ENCODE measurements at places on chromosomes 12 and 14.

GRCh38 chr14:24179961-24180796 is 8.3 kb downstream of the REC8 start:
- DNase-seq: no peak

- no peak for DNase-seq
Measured at GRCh38 chr14:65179918-65180724, 77.8 kb upstream of the MAX start.

DNA sequence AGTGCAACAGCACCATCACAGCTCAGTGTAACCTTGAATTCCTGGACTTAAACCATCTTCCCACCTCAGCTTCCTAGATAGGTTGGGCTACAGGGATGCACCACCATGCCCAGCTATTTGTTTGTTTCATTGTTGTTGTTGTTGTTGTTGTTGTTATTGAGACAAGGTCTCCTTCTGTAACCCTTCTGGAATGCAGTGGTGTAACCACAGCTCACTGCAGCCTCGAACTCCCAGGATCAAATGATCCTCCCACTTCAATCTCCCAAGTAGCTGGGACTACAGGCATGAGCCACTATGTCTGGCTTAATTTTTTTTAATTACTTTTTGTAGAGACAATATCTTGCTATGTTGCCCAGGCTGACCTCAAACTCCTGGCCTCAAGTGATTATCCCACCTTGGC is 1.2 kb upstream of the NEMP1 start:
- DNase-seq: no peak

GRCh38 chr14:89336338-89336737 is 80.7 kb downstream of the FOXN3 start:
- DNase-seq: no peak

DNA sequence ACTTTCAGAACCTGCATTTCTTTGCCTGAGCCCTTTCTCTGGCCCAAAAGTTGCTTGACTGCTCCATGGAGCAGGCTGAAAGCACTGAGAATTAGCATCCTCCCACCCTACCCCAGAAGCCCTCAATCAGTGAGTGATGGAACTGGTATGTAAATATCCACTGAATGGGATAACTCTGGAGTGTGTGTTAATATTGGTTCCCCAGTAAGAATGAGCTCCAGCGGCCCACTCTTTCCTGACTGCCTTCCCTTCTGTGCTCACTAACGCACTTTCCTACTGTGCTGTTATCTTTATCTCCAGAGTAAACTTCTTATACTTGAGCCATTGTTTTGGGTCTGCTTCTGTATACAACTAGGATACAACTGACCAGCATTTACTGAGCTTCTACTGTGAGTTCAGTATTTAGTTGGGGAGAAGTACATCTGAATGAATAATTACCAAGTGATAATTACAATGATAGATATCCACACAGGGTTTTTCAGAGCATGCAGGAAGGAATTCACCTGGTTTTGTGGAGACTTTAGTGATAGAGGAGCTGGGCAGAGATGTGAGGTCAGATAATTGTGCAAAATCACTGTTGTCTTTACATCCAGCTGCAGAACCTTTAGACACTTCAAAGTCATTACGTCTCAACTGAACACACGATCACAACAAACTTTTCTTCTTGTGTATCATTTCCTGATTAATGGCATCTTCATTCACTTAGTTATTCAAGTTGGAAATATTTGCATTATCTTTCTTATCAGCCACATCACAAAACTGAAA is 149.2 kb upstream of the BTG1 start:
- DNase-seq: no peak

DNA sequence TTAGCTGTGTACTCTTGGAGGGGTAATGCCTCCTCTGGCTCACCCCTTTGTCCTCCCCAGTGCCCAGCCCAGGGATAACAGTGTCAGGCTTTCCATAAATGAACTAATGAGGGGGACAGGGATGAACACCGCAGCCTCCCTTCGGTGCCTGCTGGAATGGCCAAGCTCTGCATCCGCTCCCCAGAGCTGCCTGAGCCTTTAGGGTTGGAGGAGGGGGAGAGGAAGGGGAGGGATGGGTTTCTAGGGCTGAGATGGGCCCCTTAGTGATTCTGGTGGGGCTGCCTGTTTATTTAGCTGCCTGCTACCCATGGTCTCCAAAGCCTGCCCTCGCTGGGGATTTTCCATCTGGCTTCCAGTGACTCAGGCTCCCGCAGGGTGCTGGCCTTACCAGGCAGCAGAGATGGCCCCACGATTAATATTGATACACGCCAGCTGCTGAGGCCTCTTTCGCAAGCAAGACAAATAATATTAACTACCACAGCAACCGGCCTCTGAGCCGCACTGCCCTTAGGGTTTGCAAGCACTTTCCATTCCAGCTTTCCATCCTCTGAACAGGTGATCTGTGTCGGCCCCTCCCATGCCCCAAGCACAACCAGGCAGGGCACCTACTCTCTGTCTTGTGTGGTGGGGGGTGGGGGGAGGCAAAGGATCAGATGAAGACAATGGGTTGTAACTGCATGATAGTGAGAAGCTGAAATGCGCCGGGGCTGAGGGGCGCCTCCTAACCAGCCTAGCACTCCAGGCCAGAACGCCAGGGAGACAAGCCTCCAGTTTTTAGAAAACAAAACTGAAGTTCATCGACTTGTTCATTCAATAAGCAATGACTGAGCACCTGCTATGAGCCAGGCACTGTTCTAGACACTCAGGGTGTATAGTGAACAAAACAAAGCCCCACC is 56.7 kb downstream of the C14orf132 start:
- peak; percentile 76 for DNase-seq

- DNase-seq: no peak
Measured at GRCh38 chr14:52146504-52146903, 77.6 kb upstream of the NID2 start.

- DNase-seq: no peak
Measured at GRCh38 chr12:39986674-39987073, 119.2 kb downstream of the SLC2A13 start.

- DNase-seq: peak; percentile 85
Measured at GRCh38 chr12:120528861-120529525, at the start of gene COQ5. COQ5 (minus strand) TSS chr12:120529158; CDS start chr12:120529141, 17 bp downstream.

- no peak for DNase-seq
Measured at GRCh38 chr14:55120571-55121495, 8.2 kb upstream of the LGALS3 start.

DNA sequence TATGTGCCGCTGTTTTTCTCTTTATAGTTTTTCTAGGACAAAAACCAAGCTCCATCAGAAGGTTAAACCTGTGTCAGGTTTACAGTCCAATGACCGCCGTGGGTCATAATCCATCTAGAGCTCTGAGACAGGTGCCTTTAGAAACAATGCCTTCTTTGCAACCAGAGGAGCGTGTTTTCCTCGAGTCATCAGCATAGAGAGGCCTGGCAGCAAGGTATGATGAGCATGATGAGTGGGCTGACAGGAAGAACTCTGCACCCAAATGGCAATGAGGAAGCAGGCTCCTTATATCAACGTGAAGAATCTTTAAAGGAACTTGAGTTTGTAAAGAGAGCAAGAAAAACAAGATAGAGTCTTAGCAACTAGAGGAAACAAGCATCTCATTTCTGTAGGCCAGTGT is 60.5 kb upstream of the NUDT4 start:
- DNase-seq: no peak

- DNase-seq: no peak
Measured at GRCh38 chr14:100904307-100905087, 975 bp upstream of the RTL1 start.

DNA sequence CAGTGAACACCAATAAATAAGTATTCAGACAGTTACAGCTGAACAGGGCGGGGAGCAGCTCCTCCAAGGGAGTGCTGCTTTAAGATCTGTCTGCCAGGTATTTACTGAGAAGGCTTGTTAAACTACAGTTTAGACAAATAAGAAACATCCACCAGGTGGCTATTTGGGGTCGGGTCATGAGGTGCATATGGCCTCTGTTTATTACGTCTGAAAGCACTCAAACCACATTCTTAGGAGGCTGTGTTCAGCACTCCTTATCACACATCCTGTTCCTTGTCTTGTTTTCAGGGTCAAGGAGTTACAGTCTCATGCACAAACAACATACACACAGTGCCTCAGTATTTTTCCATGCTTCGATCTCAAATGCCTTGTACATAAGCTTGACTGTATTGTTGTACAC is 78.8 kb downstream of the KCNMB4 start:
- no peak for DNase-seq

DNA sequence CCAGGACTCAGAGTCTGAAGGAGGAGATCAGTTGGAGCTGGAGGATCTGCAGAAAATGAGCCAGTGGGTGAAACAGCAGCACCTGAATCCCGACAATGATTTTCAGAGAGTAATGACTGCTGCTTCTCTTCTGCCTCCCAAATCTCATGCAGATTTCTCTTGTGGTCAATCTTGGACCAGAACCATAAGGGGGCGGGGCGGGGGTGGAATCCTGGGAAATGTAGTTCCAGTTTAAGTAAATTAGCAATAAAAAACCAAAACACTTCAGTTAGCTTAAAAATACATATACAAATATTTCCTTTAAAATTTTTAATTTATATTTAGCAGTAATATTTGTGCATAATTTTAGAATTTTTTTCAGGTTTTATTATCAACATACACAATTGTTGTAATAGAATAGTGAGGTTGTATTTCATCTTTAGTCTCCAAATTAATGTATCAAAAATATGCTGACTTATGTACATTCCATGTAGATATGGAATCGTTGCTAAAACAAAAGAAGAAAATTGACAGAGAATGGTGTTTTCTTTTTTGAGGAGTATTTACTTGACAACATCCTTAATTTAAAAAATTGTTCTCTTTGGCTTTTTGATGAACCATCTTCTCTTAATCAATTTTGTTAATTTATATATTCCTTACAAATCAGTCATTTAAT is 223.5 kb upstream of the SYT10 start:
- no peak for DNase-seq

DNA sequence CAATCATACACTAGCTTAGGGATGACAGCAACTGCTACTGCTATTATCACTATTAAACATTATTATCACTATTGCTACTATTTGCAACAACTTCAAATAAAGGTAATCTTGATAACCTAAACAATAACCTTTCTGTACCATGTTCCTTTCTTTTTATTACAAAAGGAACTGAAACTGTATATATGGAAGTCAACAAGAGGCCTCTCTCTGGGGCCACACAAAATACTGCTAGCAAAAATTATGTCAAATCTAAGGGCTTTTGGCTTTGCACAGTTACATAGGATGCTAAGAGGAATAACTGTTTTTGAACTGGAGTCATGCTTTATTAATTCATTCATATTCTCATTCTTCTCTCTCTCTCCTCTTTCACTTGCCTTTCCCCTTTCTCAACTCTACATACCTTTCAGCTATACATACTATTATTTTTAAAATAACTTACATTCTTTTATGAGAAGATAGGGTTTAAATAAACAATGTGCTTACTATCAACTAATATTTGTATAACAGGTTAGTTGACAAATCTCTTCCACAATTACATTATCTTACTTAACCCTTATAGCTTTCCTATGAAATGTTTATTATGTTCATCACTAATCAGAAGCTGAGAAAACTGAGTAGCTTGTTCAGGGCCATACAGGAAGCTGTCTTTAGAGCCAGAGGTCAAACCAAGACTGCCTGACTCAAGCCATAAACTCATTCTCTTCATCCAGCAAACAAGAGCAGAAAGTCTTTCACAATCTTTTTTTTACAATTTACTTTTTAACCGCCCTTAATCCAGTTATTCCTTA is 25.7 kb downstream of the SPTSSA start:
- no peak for DNase-seq

DNA sequence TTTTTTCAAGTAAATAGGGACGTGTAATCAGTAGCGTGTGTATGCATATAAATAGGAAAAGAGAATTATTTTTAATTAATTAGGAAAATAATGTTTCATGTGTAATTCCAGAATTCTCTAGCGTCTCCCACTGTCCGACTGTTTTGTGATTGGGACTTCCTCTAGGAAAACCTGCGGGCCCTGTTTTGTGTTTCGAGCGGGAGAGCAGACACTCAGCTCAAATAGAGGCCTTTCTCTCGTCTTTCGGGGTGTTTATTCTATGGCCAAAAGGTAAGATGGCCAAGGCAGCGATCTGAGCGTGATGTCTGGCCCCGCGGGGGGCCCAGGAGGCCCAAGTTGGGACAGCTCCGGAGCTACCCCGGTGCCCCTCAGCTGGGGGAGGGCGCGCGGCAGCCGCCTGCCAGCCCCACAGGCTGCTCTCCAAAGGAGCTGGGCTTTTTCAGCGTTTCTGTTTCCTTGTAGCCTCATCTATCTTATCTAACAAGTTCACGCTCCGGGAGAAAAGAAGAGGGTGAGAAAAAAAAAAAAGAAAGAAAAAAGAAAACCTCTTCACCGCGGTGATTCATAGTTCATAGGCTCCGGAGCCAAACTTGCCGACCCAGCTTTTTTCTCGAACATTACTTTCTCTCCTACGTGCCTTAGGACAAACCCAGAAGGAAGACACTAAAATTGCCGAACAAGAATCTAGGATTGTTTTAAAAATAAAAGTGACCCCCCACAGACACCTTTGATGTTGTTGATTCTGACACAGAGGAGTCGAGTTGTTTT is 7.5 kb upstream of the FOXG1 start:
- no peak for DNase-seq

DNA sequence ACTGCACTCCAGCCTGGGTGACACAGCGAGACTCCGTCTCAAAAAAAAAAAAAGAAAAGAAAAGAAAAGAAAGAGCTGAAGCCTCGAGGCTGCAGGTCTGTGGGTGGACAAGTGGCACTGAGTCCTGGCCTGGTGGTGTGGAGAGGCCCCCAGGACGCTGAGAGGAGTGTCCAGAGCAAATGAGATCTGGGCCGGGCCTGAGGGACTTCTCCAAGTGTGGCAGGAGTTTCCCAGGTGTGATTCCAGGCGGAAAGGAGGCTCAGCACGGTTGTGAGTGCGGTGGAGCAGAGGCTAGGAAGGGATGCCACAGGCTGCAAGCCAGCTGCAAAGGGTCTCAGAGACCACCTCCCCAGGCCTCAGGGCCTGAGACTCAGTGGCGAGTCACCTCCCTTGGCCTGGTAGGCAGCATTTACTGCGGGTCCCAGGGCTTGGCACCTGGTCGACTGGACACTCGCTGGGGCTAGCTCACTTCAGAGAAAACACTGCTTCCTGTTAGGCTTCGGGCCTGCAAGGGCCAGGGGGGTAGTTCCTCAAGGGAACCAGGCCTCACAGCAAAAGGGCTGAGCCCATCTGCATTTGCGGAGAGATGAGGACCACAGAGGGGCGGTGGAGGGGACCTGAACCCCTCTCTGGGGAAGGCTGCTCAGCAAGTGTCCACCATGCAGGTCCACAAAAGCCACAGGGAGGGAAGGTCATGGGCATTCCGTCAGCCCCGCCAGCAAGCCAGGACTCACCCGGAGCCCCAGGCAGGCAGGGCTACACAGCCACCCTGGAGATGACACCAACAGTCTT is 11.7 kb downstream of the TTC7B start:
- DNase-seq: no peak

- DNase-seq: no peak
Measured at GRCh38 chr12:85367936-85368335, 87.9 kb downstream of the ALX1 start.

DNA sequence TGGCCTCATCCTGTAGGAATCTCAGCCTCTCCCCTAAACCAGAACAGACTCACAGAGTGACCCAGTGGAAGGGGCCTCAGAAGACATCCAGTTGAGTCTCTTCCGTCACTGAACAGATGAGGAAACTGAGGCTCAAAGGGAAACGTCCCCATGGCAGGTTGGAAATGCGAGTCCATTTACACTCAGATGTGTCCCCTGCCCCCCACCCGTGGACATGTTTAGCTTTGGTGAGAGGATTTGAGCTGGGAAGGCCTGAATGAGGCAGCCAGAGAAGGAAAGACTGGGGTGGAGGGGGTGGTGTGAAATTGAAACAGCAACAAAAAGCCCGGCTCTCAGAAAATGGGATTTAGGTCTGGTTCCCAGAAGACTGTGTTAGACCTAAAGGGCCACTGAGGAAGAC is 1.7 kb downstream of the FAIM2 start:
- DNase-seq: no peak

Measured in NCI-H774 (cell line).